ENCODE measurements at places on chromosomes 5 and 9.

DNA sequence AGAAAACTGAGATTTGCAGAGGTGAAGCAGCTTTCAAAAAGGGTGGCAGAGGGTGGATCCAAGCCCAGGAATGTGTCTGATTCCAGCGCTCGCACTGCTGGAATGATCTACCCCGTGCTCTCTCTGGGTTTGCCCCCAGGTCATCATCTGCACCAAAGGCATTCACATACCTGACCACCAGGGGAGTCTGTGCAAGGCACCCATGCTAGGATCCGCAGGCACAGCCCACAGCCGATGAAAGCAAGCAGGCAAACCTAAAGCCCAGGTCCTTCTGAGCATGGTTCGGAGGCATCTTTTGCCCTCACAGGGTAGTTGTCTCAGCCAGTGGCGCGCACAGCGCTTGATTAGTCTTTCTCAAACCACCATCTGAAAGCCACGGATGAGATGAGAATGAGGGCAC lies 56.6 kb downstream of the TEK start:
- DNase-seq: no peak

DNA sequence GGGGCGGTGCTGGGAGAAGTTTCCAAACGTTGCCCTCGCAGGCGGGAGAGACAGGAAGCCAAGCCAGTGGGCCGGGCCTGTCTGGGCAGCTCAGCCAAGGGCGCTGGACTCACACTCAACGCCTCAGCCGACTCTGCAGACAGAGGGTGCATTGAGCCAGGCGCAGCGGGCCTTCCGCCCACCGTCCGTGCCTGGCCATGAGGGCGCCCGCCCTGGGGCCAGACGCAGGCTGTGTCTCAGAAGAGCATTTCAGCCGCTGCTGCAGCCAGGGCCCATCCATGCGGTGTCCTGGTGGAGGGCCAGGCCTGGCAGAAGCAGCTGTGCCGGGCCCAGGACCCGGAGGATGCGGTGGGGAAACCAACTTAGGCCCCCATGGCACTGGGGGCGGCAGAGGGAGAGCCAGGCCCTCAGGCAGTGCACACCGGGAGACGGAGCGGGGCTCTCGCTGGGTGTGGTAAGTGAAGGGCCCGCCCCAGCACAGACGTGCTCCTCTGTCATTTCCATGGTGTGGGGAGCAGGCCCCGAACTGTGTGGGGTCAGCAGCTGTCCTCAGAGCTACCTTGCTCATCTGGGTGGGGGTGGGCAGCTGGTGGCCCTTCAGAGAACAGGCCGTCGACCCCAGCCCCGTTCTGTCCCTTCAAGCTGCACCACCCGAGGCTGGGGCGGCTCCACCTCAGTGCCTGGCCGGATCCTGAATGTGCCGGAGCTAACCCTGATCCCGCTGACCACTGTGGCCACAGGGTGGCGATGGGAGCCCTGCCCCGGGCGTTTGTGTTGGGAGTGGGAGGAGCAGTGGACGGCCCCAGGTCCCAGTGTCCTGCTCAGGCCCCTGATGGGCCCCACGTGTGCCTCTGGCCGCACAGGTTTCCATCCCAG lies 18.0 kb downstream of the DNLZ start:
- peak; percentile 40 for DNase-seq

GRCh38 chr5:821504-821903 lies 29.3 kb downstream of the ZDHHC11 start:
- no peak for DNase-seq

- DNase-seq: no peak
Measured at GRCh38 chr9:87748881-87749280, 23.0 kb downstream of the CTSL start.

DNA sequence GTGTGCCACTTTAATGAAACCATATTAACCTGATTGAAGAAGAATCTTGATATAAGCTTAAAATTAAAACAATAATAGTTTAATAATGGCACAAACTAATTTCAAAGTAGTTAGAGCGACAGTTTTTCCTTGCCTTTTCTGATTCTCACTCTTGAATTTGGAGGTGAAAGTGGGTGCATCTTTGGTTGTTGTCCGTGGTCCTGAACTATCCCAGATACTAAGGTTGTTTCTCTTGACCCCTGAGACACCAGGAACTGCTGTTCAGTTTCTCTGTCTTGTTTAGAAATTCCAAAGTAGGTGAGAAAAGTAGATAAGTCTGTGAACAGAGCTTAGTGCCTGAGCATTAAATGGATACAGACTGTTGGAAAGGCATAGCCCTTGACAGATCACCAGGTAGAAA lies 274.7 kb downstream of the FBXL7 start:
- DNase-seq: no peak

DNA sequence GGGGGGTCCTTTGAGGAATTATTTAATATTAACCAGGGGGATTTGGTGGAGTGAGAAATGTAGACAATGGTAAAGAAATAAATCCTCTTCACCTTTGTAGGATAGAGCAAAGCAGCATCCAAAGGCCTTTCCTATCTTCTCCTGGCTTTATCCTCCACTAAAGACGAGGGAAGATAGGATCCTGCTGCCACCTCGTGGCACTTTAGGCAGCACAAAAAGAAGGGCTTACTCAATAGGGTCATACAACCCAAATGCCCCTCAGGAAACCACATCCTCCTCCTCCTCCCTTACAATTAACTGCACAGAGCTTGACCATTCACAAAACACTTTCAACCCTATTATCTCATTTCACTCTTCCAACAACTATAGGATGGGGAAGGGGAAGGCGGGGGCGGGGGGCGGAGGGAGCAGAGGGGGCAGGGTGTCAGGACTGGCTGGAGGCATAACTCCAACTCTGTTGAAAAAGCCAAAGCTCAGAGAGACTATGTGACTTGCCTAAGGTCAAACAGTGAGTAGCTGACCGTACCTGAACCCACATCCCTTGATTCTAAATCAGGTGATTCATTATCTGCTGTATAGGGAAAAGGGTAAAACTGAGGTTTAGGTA lies 45.4 kb upstream of the MYOT start:
- peak; percentile 60 for DNase-seq

DNA sequence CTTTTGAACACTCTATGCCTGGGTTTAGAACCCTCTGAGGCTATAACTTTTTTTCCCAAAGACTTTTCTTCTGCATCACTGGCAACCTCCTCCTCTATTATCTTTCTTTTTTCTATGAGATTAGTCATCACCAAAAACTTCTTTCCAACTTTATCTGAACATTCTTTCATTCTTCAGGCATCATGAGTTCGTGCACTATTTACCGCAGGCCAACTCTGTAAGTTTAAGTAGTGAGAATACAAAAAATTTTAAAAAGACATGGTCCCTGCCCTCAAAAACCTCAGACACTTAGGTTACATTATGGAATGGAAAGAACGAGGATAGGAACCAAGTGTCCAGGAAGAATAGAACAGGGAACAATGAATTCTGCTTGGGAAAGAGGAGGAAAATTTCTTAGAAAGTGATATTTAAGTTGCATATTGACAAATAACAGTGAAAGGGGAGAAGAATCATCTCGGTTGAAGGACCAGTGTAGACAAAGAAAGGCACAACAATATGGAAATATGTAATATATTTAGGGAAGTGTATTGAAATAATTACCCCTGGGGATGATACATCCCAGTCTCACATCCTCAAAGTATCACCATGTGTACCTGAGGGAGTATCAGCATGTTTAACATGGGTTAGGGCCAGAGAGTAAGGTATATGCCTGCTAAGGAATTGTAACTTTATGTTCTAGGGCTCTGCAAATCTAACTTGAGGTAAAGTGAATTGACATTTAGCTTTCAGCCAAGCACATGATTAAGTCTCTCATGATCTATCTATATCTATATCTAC lies 196.5 kb upstream of the NREP start:
- DNase-seq: peak; percentile 88

GRCh38 chr9:76431601-76432000 lies 27.4 kb upstream of the GCNT1 start:
- DNase-seq: no peak

- no peak for DNase-seq
Measured at GRCh38 chr5:172435362-172436077, 18.8 kb downstream of the SH3PXD2B start.

DNA sequence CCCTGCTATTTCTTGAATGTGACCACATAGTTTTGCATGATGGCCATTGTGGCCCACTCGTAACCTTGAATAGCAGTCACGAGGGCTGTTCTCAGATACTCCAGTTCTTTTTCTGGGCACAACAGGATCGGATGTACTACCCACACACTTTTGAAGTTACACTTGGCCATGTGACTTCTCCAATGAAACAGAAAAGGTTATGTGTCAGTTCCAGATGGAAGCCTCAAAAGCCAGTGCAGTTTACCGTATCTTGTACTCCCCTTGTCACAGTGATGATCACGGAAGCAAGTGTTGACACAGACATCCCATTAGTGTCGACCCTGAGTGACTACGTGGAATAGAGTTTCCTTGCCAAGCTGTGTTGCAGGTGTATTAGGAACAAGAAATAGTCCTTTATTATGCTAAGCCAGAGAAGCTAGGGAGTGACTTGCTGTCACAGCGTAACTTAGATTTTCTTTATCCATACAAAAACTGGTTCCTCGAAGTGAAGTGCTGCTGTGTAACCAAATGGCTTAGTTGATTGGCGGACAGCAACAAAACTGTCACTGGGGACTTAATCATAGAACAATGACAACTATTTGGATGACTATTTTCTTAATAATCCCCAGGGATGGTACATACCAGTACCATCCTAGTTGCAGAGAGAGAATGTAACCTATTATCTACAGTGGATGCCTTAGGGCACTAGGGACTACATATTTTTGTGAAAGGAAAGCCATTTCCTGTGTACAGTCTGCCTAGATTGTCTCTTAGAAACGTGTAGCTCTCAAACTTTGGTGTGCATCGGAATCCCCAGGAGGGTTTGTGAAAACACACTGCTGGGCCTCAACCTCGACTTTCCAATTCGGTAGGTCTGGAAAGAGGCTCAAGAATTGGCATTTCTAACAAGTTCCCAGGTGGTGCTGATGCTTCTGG lies 90.1 kb upstream of the DMRT1 start:
- peak; percentile 69 for DNase-seq

GRCh38 chr5:170769246-170769645 lies 14.3 kb upstream of the GABRP start:
- no peak for DNase-seq

All from fibroblast of pulmonary artery (primary cell).